ENCODE measurements at places on chromosomes 1 and 21.

- DNase-seq: no peak
These were observed 14.8 kb downstream of the NENF start for GRCh38 chr1:212447478-212447877.

DNA sequence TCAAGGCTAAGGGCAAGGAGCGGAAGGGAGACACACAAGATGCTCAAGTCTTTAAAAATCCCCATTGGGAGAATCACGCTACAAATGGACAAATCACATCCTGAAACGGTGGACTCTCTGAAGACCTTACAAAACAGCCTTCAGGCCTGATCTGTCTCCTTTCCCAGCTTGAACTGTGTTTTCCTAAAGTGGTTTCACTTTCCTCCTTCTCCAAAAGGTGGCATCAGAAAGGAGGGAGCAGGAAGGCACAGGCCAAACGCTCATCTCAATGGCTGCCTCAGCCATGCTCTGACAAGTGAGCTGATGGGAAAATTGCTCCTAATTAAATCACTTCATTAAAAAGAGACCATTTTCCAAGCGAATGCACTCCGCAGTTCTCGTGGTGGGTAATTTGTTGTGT is 47.7 kb downstream of the UTP25 start:
- no peak for DNase-seq

DNA sequence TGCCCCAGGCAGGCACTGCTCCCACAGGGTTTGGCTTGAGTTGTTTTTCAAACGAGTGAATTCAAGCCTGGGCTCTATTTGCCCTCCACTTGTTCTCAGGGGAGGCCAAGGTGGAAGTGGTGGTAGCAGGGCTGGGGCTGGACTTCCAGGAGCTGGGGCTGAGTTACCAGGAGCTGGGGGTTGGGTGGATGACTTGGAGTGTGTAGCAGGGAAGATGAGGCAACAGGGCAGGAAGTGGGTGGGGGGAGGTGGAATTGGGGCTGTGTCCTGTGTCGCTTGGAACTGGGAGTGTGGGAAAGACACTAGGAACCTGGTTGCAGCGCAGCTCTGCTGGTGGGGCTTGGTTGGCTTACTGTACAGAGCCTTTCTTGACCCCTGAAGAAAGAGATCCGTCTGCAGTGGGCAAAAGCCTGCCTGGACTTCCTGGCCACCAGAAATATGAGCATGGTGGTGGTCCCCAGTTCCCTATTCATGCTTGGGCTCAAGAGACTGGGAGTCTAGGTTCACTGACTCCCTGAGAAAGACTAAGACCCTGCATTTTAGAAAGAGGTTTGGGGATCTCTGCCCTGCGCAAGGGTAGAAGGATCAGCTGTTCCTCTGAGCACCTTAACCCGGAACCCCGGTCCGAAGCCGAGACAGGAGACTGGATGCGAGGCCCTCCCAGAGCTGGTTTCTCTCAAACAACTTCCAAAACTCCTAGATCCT is 3.1 kb downstream of the TFAP2E start:
- no peak for DNase-seq

DNA sequence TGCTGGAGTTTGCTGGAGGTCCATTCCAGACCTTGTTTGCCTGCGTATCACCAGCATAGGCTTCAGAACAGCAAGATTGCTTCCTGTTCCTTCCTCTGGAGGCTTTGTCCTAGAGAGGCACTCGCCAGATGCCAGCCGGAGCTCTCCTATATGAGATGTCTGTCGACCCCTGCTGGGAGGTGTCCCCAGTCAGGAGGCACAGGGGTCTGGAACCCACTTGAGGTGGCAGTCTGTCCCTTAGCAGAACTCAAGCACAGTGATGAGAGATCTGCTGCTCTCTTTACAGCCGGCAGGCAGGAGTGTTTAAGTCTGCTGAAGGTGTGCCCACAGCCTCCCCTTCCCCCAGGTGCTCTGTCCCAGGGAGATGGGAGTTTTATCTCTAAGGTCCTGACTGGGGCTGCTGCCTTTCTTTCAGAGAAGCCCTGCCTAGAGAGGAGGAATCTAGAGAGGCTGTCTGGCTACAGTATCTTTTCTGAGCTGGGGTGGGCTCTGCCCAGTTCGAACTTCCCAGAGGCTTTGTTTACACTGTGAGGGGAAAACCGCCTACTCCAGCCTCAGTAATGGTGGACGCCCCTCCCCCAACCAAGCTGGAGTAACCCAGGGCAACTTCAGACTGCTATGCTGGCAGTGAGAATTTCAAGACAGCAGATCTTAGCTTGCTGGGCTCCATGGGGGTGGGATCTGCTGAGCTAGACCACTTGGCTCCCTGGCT is 205.0 kb downstream of the GPR52 start:
- no peak for DNase-seq

- no peak for DNase-seq
These were observed 7.7 kb upstream of the LAMB3 start for GRCh38 chr1:209659909-209660308.

DNA sequence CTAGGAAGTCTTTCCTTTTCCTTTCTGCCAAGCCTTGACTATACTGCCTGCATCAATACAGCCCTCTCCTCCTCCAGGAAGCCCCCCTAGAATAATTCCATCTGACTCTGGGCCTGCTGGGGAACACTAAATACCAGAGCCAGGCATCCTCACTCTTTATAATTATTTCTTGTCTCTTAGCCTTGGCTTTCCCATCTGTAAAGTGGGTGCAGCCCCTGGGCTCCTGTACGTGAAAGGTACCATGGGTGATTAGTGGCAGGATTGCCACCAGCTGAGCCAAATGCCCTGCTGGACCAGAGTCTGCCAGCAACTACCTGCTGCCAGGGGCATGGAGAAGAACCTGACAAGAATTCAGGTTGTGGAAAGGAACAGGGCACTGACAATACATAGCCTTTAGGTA is 58.7 kb downstream of the LGR6 start:
- no peak for DNase-seq

- no peak for DNase-seq
These were observed 8.9 kb downstream of the VSIG8 start for GRCh38 chr1:159853417-159854115.

- DNase-seq: no peak
These were observed 36.8 kb downstream of the SMYD2 start for GRCh38 chr1:214317734-214318133.

DNA sequence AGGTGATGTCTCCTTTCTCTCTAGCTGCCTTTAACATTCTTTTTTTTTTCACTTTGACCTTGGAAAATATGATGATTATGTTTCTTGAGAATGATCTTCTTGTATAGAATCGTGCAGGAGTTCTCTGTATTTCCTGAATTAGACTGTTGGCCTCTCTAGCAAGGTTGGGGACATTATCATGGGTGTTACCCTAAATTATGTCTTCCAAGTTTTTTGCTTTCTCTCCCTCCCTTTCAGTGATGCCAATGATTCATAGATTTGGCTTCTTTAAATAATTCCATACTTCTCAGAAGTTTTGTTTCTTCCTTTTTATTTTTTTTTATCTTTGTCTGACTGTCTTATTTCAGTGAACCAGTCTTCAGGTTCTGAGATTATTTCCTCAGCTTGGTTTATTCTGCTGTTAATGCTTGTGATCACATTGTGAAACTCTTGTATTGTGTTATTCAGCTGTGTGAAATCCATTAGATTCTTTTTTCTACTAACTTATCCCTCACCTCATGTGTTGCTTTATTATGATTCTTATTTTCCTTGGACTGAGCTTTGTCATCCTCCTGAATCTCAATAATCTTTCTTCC is 268.4 kb upstream of the NRIP1 start:
- no peak for DNase-seq

- no peak for DNase-seq
These were observed 372.2 kb downstream of the MRPL39 start for GRCh38 chr21:25234857-25235801.

- DNase-seq: no peak
These were observed 31.2 kb downstream of the MGST3 start for GRCh38 chr1:165662186-165662585.

DNA sequence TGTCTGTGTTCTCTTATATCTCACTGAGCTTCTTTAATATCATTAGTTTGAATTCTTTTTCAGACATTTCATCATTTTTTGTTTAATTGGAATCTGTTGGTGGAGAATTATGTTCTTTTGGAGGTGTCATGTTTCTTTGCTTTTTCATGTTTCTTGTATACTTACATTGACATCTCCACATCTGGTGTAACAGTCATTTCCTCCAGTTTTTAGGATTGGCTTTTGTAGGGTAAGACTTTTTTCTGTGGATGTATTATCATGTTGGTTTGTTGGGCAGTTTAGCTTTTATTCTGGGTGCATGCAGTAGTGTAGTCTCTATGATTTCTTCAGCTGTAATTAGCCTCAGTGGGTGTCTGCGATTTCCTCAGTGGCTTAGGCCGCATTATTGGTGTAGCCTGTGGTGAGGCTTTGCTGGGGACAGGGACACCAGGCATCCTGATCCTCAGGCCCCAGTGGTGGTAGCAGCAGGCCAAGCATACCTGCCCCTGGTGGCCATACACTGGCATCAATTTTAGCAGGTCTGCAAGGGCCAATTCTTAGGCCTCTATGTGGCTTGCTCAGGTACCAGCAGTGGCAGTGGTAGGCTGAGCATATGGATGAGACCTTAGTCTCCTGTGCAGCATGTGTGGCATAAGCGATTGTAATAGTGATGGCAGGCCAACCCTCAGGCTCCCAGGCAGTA is 77.6 kb upstream of the SAMD13 start:
- no peak for DNase-seq

- no peak for DNase-seq
These were observed 16.9 kb upstream of the COL18A1 start for GRCh38 chr21:45388011-45388521.

- DNase-seq: no peak
These were observed 281.2 kb upstream of the PLXNA2 start for GRCh38 chr1:208525417-208525816.

GRCh38 chr21:26847921-26848320 is 2.7 kb upstream of the ADAMTS1 start:
- DNase-seq: no peak

DNA sequence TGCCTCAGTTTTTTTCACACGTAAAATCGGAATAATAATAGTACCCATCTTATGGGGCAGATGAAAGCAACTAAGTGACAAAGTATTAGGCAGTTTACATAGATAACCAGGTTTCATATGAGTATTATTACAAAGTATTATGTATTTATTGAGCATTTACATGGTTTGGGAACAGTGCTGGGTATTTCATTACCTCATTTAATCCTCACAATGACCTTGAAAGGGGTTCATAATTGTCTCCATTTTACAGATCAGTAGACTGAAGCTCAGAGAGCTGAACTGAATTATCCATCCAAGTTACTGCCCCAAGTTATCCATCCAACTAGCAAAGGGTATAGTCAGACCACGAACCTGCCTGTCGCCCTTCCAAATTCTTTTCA is 21.2 kb downstream of the TCEA3 start:
- no peak for DNase-seq

DNA sequence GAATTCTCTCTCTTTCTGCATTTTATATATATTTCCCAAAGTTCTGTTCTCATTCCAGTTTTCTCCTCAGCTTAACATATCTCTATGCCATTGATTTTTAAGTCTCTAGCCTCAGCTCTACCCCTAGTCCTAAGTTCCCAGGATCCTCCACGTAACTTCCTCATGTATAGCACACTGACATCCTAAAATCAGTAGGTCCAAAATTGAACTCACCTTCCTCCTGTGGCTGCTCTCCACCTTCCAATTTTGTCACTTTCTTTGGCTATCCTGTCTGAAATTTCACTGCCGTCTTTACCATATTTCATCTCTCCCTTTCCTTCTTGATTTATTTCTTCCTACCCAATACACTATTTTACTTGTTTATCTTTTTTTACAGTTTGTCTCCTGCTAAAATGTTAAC is 1.5 kb downstream of the SLAMF6 start:
- no peak for DNase-seq

GRCh38 chr1:201904579-201904978 is 15.9 kb downstream of the SHISA4 start:
- no peak for DNase-seq

DNA sequence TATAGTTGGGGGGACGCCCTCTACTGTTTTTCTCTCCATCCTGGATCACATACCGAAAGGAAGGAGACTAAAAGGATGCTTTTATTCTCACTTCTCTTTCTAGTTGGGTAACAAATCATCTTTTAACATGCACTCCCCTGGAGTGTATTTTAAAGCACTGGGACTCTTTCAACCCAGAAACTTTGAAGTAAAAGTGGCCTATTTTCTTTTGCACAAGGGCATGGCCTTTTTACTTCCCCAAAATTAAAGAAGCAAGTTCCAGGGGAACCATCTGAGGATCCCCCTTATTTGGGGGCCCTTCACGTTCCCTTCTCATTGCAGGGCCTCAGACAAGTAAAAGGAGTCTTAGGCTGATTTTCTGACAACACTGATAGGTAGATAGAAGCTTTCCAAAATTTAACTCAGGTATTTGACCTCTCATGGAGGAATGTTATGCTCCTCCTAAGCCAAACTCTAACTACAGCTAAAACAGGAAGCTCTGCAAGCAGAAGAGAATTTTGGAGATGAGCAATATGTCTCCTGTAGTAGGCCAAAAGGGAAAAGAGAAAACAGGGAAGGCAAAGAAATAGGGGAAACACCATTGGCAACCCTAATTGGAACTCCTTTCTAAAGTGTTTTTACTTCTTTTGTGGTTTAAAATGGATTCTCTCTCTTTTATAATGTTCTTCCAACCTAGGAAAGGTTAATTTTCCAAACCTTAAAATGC is 8.9 kb upstream of the CD46 start:
- no peak for DNase-seq

DNA sequence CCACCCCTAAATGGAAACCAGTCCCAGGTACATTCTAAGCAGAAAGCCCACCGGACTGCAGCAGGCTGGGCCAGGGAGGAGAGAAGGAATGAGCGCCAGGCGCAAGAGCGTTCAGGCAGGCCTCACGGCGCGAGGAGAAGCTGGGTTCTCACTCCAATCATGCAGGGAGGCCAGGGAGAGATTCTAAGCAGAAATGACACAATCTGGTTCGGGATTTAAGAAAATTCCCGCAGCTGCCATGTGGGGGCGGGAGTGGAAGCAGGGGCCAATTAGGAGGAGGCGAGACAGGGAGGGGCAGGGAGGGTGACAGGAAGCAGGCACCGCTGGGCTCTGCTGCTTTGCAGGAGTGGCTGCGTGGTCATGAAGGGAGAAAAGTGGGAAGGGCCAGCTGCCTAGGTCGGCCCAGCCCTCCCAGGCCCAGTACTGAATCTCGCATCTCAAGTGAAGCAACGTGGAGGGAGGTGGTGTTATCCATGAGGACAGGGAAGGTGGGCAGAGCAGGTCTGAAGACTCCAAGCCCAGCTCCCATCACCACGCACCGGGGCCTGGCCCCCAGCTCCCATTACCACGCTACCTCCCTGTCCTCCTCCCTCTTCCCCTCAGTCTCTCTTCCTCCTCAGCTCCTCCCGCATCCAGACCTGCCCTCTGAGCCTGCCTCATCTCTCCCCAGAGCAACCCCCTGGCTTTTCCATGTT is 11.8 kb downstream of the NPHP4 start:
- DNase-seq: no peak

GRCh38 chr1:53483656-53484055 is 24.5 kb downstream of the DMRTB1 start:
- no peak for DNase-seq

GRCh38 chr1:43861988-43862735 is 71.4 kb upstream of the ARTN start:
- no peak for DNase-seq

DNA sequence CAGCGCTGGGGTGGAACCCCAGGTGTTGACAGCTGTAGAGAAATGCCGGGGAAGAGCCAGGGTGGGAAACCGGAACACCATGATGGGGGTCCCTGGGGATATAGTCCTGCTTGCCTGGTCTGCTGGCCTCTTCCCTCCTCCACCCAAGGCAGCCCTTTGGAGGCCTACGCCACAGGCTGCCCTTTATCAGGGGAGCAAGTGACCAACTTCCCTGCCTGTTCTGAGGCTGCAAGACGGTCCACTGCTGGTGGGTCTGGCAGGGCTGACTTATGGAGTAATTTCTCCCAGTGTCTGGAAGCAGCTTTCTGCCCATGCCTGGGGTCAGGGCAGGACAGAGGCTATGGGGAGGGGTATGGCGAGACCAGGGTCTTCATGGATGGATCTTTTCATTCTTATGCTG is 50.8 kb upstream of the EDN2 start:
- no peak for DNase-seq

Measured in caudate nucleus (tissue), 63 donors.